ENCODE measurements at places on chromosomes 6 and 20. TPM values are rescaled to one million over a fixed set of nuclear protein-coding genes. Genes with fewer than 3 reads are reported as not detected.

DNA sequence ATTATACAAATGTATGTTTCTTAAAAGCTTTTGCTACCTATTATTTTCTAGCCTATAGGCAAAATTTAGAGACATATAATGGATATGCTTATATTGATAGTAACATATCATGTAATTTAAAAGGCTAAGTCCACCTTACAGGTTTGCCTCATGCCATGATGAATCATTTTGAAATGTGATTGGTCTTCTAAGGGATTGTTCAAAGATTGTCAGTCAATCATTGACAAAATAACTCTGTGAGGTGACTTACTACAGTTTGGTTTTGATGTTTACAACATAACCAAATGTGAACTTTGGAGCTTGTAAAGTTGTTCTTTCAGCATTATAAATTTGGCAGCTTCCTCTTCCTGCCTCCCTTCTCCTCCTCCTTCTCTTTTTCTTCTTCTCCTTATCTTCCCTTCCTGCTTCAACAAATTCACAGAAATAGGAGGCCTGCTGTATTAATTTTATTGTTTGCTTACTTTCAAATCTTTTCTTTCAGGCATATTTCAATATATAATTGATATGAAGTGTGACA is 39.7 kb upstream of the ZFP64 start:
- no peak for DNase-seq

- DNase-seq = peak; percentile 45
Measured at GRCh38 chr6:79536585-79536953, 661 bp downstream of the LCA5 start.

The PLG gene
- total RNA-seq = not detected

- DNase-seq = no peak
Measured at GRCh38 chr6:11208854-11209253, 23.6 kb downstream of the NEDD9 start.

The OR11A1 gene
- not detected for total RNA-seq

- DNase-seq = no peak
Measured at GRCh38 chr20:44579313-44580081, 2.9 kb upstream of the PKIG start.

DNA sequence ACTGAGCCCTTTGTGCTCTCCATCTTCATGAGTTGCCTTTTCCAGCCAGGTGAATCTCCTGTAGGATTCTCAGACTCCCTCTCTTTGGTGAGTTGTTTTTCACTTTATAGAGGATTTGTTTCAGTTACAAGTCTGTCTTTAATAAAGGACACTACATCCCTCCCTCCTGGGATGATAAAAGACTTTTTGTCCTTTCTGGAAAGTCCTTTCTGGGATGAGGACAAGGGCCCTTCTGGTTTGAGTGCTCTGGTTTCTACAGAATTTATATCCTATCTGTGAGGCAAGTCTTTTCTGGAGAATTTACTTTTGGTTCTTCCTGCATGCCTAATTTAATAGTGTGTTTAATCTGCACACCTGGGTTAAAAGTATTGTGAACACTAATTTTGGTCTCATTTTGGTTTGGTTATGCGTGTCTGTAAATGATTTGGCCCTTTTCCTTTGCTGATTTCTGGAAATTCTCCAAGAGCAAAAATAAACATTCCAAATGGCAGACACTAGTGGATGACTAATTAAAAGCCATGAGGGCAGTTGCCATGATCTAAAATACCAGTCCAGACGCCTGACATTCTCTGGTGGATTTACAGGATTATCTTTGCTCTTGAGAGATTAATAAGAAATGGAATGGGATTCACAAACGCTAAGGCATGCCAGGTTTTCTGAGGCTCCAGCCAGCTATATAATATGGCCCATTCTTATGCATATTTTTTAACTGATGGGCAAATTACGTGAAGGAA is 44.8 kb downstream of the TCP11 start:
- DNase-seq = peak; percentile 92

GRCh38 chr20:9202420-9203080 is 133.7 kb downstream of the PLCB4 start:
- DNase-seq = no peak

DNA sequence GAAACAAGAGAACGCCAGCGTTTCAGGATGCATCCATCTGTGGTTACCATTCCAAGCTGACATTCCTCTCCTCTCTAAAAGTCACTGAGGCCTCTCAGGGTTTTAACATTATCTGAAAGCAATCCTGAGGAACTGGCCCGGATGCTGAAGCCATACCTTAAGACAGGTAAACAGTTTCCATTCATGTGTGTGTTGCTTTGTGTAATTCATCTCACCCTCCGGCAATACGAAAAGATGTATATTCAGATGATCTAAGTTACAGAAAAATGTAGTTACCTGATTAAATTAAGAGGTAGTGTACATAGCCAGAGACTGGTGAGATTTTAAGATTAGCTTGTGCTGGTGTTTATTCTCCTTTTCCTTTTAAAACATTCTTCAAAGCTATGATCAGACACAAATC is 68.4 kb upstream of the BACH2 start:
- no peak for DNase-seq

The FAM217A gene
- not detected for total RNA-seq

DNA sequence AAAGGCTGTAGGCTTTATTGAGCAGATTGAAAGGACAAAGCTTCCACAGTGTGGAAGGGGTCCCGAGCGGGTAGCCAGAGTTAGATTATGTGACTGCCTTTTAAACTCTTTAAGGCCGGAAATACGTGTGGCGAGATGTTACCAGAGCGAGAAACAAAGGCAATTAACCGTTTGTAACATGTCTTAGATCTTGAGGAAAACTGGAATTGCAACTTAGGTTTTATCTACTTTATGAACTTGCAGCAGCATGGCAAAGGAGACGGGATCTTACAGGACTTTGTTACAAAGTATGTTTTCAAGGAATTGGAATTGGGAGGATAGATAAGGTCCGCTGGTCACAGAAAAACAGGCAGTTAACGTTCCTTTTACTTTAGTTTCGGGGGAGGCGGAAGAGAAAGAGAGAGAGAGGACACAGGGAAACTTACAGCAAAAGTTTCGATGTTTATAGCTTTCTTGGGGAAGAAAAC is 594.7 kb upstream of the ADGRB3 start:
- DNase-seq = no peak

GRCh38 chr6:111750753-111751673 is 122.2 kb downstream of the FYN start:
- peak; percentile 70 for DNase-seq

GRCh38 chr6:9623985-9624384 is 790.9 kb downstream of the TFAP2A start:
- peak; percentile 86 for DNase-seq

- no peak for DNase-seq
Measured at GRCh38 chr6:85081102-85081501, 316.7 kb upstream of the TBX18 start.

- no peak for DNase-seq
Measured at GRCh38 chr20:24096264-24096663, 107.7 kb upstream of the GGTLC1 start.

The ZBTB9 gene
- total RNA-seq = 4.9 TPM

DNA sequence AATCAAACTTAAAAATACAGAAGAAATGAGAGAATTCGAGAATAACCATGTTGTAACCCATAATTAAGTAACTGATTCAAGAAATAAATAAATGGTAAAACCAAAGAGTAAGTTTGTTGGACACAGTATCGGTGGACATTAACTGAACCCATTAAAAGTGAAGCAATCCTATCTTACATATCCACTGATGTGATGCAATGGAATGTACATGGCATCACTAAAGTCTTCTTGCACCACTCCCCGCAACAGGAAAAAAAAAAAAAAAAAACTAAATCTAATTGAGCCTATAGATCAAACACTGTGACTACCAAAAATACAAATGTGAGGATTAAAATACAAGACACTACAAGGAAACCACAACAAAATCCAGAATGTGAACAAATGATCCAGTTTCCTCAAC is 7.9 kb downstream of the SNX14 start:
- DNase-seq = no peak

DNA sequence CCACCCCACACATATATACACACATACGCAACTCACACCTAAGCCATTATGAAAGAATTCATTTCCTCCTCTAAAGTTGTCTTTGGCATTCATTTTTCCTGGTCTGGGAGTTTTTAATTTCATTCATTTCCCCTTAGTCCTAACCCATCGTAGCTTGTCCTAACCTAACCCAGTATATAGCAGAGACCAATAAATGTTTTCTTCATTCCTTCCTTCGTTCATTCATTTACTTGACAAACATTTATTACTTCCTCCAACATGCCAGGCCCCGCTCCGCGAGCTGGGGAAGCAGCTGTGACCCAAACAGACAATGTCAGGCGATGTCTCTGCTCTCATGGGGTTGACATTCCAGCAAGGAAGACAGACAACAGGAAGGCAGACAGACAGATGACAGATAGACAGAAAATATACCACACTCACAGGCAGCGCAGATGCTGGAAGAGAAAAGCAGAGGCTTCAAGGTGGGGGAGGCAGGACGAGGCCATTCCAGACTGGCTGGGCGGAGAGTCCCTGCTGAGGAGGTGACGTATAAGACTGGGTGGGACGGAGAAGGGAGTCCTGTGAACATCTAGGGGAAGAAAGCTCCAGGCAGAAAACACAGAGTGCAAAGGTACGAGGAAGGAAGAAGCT is 33.7 kb upstream of the SIRPA start:
- DNase-seq = peak; percentile 34

GRCh38 chr6:161233986-161234661 is 39.7 kb downstream of the AGPAT4 start:
- DNase-seq = peak; percentile 92

The ECT2L gene
- total RNA-seq = 0.17 TPM

DNA sequence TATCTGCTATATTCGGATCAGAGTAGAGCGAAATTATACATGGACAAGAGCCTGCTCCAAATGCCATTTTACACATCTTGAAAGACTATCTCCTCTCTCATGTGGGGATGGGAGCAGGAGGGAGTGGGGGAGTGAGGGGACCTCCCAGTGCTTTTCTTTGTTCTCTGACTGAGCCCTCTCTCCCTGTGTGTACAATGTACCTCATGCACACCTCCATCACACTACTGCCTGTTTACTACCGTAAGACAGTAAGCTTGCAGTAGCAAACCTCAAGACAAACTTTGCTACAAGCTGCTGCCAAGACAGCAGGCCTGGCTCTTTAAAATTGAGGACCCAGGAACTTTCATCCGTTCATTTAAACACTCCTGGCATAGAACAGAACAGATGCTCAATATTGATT is 7.2 kb downstream of the NHSL1 start:
- no peak for DNase-seq

DNA sequence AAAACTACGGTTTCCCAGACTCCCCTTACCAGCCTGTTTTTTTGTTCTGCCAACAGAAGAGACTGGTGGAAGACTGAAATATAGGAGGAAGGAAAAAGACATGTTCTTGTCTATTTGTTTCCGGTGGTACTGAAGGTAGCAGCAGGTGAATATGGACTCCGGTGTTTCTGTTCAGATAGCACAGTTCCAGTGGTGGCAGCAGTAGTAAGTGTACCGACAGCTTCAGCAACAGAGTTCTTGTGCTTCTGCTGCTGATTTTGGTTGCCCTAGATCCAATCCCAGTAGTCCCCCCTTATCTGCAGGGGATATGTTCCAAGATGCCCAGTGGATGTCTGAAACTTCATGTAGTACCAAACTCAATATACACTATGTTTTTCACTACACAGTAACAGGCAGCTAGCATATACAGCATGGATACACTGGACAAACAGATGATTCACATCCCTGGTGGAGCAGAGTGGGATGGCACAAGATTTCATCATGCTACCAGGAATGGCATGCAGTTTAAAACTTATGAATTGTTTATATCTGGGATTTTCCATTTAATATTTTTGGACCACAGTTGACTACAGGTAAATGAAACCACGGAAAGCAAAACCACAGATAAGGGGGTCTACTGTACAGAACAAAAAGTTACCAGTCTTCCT is 301.8 kb downstream of the BTBD9 start:
- peak; percentile 70 for DNase-seq

- peak; percentile 93 for DNase-seq
Measured at GRCh38 chr20:38125157-38126056, 39.7 kb downstream of the TGM2 start.

- DNase-seq = no peak
Measured at GRCh38 chr20:39110819-39111136, 148.6 kb downstream of the DHX35 start.

The PTK7 gene
- total RNA-seq = 159 TPM

GRCh38 chr6:17877196-17877894 is 110.1 kb downstream of the KIF13A start:
- peak; percentile 87 for DNase-seq

DNA sequence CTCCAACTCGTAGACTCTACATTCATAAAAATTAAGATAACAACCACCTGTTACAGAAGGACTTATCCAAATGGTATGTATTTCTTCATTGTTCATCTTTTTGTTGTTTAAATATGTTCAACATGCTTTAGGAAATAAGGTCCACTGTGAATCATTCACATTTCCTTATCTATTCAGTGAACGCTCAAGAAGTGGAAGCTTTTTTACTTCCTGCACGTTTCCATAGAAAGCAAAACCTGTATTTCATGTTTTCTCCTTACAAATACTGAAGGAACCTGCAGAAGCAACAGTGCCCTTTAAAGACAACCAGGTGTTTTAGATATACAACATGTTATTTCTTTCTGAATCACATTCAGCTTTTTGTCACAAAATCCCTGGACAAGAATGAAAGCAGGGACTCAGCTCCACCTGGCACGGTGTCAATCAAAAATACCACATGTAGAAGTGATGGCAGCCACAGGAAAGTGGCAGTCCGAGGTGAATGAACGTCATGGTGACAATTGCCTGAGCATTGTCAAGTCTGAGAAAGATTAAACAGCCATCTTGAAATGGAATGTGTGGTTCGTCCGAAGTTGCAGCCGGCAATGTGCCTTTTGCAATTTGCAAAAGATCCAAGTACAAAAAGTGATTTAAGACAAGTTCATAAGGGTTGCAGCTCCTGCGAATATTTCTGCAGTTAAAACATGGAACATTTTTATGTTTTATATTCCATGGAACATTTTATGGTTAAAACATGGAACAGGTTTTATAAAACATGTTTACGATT is 66.7 kb upstream of the RIPOR2 start:
- DNase-seq = no peak

The BPIFB1 gene
- not detected for total RNA-seq

DNA sequence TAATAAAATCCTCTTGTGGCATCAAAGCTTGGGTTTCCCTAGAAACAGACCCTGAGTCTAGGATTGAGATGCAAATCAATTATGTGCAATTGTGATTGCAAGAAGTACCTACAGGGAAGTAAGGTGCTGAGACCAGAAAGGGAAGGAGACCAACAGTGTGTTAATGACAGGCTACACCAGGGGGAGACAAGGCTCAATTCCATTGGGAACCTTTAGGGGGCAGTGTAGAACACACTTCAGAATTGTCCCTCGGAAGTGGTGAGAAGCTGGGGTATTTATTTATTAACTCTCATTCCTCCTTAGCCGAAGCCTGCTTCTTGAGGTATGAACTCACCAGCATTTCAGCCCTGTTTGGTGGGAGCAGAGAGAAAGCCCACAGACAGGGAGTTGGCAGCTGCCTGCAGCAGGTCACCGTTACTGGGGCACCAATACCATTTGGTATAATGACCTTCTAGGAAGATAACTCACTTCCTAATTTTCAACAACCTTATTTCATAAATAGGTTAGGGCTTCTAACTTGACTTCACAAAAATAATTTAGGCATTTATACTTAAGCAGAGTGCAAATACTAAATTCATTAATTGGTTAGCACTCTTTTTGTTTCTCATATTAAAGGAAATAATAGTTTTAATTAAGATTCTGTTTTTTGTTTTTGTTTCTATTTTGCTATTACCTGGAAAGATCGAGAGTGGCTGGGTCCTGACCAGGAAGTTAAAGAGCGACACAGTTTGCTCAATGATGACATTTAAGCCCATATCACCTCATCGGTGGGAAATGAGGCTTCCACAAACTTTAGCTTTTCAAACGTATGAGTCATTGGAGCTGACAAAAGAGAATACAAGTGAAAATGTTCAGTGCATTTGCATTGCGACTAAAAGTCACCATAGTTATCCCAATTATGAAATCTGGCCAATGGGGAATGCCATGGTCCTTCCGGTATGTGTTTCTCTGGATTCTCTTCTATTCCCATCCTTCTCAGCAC is 94.8 kb downstream of the BTBD3 start:
- DNase-seq = peak; percentile 34

All from fibroblast of lung (primary cell).